ENCODE measurements at places on chromosomes 13 and 19.
A peak's percentile ranks its signal among the peaks of the same experiment; 100 is the strongest.

DNA sequence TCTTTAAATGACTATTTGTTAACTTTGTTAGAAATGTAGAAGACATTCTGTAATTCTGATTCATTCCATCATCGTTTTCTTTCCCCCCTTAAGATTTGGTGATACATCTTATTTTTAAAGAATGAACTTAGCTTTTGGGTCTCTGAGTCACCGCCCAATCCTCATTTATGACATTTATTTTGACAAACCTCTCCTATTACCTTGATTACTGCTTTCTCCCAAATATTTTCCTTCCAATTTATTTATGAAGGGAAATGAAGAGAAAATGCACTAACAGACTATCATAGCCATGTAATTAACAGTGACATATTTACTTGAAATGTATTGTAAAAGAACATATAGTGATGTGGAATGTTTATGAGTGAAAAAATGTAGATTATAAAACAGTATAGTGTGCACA, 241.6 kb downstream of the DCLK1 start:
- DNase-seq = no peak

DNA sequence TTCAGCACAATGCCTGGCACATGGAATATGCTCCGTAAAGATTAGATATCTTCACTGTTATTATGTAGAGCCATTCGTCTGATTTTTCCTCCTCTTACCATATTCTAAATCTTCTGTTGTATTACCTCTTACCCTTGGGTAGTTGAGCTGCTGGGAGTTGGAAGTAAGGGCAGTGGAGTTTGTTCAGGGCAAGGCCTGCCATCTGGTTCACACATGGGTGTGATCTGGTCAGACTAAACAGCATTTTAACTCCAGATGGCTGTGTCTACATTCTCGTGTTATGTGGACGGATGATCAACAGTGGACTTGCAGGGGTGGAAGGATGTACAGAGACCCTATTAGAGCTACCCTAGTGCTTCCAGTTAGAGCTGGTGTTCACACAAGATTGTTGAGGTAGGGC, 164.9 kb downstream of the ZIC5 start:
- no peak for DNase-seq

DNA sequence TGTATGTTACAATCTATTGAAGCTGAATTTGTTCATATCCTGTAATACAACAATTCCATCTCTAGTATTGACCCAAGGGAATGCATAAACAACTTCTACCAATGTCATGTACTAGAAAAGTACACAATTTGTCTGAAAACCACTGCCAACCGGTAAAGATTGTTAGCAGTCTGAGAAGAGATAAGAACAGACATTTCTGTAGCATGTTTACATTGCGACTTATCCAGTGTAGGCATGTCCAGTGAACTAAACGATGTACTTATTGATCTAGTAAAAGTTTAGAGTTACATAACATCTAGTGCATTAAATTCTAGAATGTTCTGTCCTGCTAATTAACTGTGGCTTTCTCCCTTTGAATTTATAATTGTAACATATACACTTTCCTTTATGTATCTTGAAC, 425.9 kb downstream of the SLITRK6 start:
- no peak for DNase-seq

DNA sequence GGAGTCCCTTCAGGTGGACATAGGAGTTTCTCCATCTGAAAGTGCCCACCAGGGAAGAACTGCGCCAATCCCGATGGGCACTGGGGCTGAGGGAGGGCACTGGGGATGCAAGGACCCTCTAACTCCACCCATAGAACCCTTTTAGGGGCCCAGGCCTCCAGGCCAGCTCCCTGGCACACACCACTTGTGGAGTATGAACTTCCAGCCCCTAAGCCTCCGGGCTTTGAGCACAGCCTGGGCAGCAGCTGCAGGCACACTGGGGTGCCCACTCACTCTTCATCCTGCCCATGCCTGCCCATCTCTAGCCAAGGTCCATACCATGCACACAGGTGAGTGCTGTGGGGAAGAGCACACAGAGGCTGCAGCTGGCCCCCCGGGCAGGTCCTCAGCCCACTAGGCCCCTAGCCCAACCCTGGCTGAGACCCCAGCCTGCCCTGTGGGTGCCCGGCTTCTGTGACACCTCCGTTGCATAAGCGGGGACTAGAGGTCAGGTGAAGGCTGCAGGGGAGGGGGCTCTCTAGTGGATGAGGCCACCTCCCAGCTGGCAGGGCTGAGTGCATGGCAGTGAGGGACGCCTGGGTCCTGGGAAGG, 14.6 kb upstream of the SLC7A10 start:
- DNase-seq = no peak

DNA sequence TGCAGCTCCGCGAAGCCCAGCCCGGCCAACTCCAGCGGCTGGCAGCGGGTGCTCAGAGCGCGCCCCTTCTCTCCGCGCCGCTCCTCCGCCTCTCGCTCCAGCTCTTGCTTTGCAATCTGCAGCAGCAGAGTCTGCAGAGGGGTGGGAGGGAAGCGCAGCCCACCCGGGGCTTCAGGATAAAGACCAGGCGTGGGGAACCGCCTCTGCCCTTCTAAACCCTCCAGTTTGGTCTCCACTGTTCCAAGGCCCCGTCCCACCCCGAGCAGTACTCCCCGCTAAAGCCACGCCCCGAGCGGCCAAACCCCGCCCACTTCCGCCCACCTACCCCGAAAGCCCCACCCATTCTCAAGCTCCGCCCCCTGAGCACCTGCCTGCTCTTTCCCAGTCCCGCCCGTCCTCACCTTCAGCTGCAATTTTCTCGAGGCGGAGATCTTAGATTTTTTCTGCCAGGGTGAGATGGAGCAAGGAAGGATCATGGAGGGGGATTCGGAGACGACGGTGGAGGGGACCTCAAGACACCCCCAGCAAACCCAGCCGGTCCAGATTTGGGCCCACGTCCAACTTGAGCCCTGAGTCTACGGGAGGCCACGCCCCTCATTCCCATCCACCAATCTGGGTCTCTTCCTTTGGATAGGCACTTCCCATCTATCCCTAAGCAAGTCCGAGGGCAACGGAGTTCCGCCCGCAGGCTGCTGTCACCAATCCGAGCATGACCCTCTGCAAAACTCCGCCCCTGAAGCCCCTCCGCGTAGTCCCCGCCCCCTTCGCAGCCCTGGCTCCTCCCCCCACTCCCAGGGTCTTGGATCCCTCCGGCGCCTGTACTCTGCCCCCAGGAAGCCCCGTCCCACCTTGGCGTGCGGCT, 1.1 kb downstream of the TNNI3 start:
- DNase-seq = peak; percentile 51

DNA sequence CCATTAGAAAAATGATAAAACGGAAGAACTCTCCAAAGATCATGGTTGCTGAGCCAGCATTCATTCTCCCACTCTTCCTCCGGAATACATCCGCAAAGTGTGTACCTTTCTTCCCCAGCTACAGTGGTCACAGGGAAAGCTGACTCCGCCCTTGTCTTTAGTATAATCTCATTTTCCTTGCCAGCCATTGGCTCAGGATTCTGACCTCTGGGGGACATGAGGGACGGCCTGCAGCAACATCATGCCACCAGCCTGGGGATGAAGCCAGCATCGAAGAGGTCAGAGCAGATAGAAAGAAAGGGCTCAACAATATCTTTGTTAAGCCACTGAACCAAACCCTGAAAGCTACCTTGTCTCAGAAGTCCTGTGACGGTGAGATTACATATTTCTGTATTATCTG, 46.3 kb upstream of the TPP2 start:
- no peak for DNase-seq

DNA sequence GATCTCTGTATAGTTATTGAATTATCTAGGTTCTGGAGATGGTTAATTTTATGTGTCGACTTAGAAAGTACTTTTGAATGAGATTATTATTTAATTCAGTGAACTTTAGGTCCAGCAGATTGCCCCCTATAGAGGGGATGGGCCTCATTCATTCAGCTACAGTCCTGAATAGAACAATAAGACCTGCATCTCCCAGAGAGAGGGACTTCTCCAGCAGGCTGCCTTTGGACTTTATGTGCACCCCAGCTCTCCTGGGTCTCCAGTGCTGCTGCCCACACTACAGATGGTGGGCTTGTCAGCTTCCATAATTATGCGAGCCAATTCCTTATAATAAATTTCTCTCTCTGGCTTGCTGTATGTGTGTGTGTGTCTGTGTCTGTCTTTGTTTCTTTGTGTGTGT, 39.3 kb upstream of the KL start:
- DNase-seq = no peak

DNA sequence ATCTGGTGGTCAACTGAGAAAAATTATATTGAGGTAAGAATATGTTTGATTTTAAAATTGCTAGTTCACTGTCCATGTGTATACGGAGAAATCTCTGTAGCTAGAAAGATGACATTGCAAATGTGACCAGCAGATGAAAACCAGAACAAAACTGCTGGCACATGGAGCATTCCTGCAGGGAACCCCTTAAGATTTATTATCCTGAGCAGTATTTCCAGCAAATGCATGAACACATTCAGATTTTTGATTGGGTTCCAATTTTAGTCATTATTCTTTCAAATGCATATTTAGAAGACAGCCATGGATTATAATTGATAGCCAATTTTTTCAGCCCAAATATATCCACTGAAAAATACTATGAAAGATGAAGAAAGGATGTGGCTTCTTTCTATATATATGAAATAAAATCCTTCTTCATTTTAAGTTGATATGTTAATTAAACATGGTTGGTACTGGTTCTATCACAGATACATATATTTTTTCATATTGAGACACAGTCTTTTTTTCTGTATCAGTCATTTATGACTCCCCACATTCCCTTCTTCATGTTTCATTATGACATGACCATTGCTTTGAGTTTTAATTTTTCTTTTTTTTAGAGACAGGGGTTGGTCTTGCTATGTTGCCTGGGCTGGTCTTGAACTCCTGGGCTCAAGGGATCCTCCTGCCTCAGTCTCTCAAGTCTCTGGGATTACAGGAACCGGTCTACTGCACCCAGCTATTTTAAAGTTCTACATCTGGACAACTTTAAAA, 376.5 kb downstream of the KLF12 start:
- no peak for DNase-seq

DNA sequence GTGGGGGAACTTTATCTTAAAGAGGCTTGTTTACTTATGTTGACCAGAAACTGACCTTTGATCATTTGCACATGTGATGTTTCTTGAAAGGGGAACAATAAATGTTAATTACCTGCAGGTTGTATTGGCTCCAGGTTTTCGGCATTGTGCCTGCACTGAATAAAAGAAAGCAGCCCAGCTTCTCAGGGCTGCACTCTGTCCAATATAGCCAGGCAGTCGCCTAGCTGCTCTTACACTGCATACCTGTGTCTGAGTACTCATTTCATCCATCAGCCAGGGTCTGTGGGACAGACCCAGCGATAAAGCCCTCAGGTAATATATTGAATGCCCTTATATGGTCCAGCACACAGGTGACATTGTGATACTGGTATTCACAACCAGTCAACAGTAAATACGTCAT, 8.9 kb upstream of the ZNF726 start:
- no peak for DNase-seq

DNA sequence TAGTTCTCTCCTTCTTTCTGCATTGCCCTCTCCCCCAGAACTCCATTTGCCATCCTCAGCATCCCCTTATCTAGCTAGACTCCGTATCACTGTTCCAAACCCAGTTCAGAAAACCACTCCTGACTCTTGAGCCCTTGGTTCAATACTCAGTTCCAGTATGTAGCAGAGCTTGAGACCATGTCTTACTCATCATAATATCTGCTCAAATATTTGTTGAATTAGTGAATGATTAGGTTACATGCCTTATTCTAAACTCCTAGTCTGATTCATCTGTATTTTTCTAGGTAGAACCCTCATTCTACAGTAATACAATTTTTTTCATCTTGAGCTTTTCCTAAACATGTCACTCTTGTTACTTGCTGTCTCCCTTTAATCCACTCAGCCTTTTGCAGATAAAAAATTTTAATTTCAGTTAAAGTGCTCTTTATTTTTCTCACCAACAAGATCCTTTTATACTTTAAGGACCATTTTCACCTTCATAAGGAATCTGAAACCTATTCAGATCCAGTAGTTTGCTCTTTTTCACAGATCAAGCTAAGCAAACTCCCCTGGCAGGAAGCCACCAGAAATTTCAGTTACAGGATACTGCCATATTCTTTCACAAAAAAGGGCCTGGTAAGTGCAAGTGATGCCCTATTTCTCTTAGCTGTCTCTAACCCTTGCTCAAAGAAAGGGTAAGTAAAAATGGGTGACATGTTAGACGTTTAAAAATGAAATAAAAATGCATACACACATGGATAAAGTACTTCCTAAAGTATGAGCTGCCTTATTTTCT, 23.1 kb upstream of the INTS6 start:
- no peak for DNase-seq

- DNase-seq = no peak
Measured at GRCh38 chr13:86000546-86000945, 201.3 kb upstream of the SLITRK6 start.

DNA sequence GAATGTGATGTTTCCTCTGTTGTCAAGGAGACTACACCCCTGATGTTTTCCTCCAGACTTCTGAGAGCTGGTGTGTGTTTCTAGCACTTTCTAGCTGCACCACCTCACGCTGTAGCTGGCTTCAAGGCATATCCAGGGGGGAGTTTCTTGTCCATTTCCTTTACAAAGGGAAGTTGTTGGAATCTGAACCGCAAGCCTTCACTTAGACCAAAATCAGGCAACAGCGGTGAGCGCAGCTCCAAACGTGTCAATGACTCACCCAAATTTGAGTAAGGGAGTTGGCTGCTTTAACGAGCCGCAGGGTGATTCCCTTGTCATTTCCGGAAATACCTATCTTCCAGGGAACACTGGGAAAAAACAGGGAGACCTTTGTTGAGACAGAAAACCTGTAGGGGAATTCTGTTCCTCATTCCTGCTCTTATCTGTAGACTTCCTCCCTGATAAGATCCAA, 2.5 kb downstream of the LDLR start:
- DNase-seq = peak; percentile 68

- DNase-seq = no peak
Measured at GRCh38 chr13:49649244-49649962, 21.1 kb downstream of the ARL11 start.

GRCh38 chr19:751501-752341, 809 bp downstream of the MISP start:
- no peak for DNase-seq

DNA sequence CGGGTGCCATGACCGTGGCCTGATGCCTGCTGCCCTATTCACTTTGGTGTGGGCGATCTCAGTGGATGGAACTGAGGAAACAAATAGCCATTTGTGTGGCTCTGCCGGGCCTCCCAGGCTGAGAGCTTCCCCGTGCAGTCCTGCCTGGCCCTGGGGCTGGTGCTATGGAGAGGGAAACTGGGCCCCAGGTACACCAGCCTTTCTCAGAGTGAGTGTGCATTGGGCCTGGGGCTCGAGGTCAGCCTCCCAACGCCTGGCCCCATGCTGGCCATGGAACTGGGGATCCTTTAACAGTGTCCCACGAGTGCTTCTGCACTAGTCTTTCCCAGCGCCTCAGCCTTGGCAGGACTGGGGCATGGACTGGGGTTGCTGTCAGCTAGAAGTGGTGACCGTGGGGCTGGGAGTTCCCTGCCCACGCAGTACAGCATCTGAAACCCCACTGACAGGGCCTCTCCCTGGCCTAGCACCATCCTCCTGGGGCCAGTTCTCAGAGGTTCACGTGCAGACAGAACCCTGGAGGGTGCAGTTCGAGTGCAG, 10.5 kb downstream of the PLEKHF1 start:
- DNase-seq = no peak

DNA sequence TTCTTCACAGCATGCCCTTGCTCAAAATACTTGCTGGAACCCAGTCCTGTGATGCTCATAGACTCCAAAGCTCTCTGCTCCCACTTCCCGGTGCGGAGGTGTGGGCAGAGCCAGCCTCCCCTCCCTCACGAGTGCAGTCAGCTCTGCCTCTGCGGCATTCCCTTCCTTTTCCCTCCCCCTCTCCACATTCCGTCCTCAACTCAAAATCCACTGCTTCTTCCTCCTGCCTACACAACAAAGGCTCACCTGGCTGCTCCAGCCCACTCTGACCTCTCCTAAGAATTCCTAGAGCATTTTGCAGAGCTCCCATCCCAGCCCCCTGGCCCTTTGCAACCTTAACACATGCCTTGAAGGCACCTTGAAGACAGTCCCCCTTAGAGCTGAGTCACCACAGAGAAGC, 527.9 kb downstream of the MYO16 start:
- no peak for DNase-seq

Data from activated CD4-positive, alpha-beta T cell treated with anti-CD3 and anti-CD28 coated beads, Interleukin-2, Interleukin-6, amounts not matched to agents 100 ng/mL and 50 ng/mL, durations not matched to agents 16 hours and 8 hours (primary cell).